ENCODE measurements at places on chromosomes 5 and 9.
A peak's percentile ranks its signal among the peaks of the same experiment; 100 is the strongest.

GRCh38 chr9:131008563-131008908, 438 bp upstream of the LAMC3 start:
- no peak for DNase-seq

DNA sequence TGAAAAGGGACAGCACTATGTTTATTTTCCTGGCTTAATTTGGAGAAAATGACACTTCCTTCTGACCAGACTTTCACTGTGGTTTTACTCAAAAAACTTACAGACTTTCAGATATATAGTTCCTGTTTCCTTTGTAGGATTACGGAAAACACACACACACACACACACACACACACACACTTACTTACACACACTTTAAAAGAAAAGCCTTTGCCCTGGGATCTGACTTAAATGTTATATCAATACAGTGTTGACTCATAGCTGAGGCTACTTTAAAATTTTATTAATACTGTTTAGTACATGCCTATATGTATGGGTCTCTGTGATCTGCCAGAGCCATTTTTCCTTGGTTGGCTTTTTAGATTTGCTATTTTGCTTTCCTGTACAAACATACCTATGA, 758.3 kb downstream of the DNAH5 start:
- DNase-seq = no peak

GRCh38 chr5:172701291-172701656, 60.2 kb downstream of the NEURL1B start:
- DNase-seq = no peak

- DNase-seq = no peak
Measured at GRCh38 chr9:18359335-18359734, 114.6 kb upstream of the ADAMTSL1 start.

DNA sequence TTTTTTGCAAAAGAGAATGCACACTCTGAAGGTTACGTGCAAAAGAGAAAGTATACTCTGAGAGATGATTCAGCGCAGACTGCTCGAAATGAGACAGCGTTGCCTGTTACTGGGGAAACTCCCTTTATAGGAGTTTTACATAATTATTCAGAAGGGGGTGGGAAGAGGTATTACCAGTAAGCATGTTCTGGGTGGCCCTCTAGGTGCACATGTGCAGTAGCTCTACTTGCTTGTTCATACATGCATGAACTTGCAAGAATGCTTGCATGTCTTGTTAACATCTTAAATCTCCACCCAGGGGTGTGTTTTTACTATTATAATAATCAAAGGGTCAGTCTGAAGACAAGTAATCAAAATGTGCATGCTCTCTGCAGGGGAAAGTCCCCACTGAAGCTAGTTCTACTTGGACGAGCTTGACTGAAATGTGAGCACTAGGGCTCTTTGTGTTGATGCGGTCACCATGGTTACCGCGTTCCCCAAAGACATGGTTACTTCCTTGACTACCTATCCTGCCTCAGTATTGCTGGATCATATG, 75.5 kb downstream of the SGCD start:
- DNase-seq = peak; percentile 7

DNA sequence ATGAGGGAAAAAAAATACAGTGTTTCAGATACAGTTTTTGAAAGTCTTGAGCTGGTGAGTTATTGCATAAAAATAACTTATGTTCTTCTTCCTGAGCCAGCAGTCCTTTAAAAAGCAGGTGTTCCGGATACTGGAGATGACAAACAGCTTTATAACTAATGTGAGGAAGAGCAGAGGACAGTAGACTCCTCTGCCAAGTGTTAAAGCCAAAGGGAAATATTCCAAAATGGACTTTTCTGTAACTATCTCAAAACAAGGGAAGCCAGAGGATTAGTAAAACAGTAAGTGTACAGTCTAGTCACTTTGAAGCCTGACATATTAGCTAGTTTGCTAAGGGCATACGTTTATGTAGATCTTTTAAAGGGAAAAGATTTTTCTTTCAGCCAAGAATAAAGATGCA, 11.0 kb upstream of the SNCAIP start:
- DNase-seq = no peak

DNA sequence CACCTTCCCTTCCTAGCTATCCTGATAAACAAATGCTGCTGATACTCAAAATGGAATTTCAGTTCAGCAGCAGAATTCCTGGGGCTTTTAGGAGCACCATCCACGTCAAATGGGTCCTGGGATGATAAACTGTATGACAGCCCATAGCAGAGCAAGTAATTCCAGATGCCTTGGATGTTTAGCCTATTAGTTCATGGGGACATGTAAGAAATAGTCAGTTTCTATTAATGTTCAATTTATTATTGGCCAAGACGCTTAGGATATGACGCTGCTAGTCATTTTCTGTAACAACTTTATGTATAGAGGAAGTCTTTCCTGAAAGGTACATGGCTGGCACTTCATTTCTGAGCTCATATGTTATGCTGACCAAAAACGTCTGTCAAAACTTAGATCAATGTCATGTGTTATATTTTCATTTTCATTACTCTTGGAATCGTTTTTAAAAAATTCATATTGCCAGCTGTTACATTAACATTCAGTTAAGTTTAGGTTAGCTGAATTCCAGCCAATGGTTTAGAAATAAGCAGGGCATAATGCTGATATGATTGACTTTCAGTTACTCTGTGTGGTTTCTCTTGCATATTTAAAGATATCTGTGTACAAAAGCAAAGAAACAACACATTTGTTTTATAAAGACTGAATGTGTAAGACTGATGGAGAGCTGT, 243.8 kb downstream of the CSNK1G3 start:
- DNase-seq = no peak

- DNase-seq = no peak
Measured at GRCh38 chr5:533243-533954, 9.2 kb upstream of the SLC9A3 start.

- no peak for DNase-seq
Measured at GRCh38 chr9:135447126-135447525, 32.5 kb upstream of the PPP1R26 start.

DNA sequence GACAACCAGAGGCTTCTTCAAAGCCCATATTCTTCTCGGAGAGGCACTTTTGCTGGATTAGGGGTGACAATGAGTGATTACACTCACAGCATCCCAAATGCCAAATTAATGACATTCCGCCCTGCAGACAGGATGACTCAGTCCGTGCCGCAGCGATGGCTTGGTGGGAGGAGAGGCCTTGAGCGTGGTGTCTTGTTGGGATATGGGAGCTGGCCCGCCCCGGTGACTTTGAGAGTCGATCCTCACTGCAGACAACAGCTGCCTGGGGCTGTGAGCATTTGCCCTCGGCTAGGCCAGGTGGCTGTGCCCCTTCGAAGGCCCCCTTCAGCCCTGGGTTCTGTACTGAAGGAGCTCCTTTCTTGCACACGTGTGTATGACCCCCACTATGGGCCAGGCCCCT, 29.8 kb downstream of the OLFM1 start:
- no peak for DNase-seq

DNA sequence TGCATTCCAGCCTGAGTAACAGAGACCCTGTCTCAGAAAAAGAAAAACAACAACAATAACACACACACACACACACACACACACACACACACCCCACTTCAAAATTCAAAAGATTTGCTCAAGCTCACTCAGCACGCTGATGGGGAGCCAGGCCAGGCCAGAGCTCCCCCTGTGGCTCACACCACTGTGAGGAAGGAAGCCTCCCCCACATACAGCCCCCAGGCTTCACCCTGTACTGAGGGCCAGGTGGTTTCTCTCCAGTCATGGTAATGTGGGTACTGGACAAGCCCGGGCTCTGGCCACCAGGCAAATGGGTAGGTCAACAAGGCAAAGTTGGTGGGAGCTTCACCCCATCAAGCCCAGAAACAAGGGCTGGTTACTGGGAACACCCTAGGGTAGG, 19.0 kb downstream of the ATOX1 start:
- no peak for DNase-seq

GRCh38 chr9:104743376-104743985, 4.0 kb upstream of the NIPSNAP3A start:
- no peak for DNase-seq

- DNase-seq = no peak
Measured at GRCh38 chr5:55485073-55485472, 49.7 kb downstream of the PLPP1 start.

DNA sequence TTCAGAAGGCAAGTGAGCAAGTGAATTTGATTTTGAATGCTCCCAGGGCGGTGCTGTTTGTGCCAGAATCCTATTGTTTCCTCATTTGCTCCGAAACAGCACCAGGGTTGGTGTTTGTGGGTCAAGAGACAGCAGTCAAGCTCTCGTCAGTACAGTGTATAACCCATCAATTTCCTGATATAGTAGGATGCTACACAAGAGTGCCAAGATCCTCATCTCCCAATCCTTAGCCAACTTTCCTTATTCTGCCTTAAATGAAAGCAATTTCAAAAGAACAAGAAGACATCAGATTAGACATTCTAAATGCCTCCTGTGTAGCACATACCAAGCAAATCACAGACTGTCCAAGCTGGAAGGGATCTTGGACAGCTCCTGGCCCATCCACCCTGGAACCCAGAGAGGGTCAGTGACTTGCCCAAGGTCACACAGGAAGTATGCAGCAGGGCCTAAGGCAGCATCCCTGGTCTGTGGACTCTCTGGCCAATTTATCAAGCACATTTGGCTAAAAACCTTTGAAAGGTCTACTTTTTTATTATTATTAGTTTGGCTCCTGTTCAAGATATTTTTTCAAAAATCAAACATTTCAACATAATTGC, 4.5 kb downstream of the WHRN start:
- DNase-seq = no peak

DNA sequence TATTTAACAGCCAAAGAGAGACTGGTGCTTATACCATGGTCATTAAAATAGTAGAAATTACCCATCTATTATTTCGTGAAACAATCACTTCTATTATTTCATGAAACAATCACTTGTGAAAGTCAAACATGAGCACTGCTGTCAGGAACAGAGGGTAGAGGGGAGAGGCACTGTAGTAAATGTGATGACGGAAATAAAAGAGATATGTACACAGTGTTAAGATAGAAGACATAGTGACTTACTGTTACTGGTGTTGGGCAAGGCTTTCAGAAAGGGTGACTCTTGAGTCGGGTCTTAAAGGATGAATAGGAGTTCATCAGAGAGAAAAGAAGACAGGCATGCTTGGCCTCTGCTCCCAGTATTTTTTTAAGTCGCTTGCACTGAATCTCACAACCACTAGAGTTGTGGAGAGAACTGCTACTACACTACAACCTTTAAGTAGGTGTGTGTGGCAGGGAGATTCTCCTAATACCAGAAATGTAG, 162.6 kb upstream of the GNA14 start:
- DNase-seq = no peak

GRCh38 chr5:34411470-34412346, 244.4 kb upstream of the RAI14 start:
- DNase-seq = no peak

GRCh38 chr5:156414391-156414790, 87.4 kb downstream of the SGCD start:
- no peak for DNase-seq

DNA sequence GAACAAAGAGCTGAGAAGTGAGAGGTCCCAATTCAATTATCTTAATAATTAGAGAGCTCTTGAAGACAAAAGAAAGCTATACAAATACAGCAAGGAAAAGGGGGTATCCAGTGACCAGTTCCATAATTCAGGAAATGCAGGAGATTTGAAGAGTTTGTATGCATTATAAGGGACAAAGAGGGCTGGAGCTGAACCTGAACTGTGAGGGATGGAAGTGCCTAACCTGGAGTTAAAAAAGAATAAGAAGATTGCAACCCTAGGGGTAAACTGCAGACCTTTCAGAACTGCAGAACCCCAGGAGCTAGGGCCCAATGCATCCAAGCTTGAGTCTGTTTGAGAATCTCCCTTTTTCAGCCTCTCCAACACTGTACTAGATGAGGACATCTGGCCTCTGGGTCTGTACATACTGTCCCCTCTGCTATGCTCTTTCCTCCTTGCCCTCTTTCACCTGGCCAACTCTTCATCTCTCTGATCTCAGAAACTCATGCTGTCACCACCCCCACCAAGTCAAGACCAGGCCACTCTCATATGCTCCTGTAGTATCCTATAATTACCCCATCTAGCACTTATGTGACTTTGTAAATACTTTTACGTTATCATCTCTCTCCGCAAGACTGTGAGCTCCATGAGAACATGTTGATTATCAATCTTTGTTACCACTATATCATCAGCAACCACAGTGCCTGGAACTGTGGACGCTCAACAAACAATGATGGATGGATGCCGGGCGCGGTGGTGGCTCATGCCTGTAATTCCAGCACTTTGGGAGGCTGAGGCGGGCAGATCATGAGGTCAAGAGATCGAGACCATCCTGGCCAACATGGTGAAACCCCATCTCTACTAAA, 6.6 kb upstream of the PRKACG start:
- DNase-seq = no peak

GRCh38 chr5:173673295-173674101, 57.0 kb upstream of the BOD1 start:
- DNase-seq = no peak

- DNase-seq = no peak
Measured at GRCh38 chr5:179294891-179295777, 50.1 kb downstream of the ADAMTS2 start.

DNA sequence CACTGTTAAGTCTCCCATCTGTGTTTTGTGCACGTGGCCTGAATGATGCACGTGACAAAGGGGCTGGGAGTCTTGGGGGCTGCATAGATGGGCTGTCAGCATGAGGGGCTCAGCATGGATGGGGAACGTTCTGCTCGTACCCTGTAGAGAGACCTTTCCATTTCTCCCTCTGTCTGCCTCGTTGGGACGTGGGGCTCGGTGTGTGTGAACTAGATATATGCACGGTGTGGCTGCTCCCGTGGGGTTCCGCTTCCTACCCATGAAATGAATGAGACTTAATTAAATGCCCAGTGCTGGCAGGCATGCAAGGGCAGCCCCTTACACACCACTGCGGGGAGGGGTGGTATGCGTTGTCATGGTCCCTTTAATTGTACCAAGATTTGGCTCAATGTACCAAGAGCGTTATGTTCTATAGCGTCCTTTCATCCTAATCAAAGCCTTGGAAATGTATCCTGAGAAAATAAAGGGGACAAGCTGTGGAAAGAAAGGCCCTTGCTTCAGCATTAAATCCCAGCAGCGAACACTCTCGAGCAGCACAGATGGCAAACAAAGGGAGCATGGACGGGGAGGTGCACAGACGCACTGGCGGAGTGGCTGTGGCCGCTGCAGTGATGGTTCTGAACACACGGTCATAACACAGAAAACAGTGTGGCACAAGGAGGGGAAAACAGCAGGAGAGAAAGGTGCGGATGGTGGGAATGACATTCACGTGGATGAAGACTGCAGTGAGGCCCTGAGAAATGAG, 66.8 kb downstream of the RASGEF1C start:
- DNase-seq = no peak

- DNase-seq = no peak
Measured at GRCh38 chr5:154761046-154761736, 6.0 kb downstream of the LARP1 start.

Measured in stimulated activated CD8-positive, alpha-beta memory T cell treated with anti-CD3 and anti-CD28 coated beads, Interleukin-2, amount 100 ng/mL, for 48 hours (primary cell).